Fibroblast of gingiva (primary cell): ENCODE measurements at places on chromosomes 5 and 9.

GRCh38 chr5:113218200-113218599 lies 216.6 kb downstream of the TSSK1B start:
- DNase-seq = no peak

DNA sequence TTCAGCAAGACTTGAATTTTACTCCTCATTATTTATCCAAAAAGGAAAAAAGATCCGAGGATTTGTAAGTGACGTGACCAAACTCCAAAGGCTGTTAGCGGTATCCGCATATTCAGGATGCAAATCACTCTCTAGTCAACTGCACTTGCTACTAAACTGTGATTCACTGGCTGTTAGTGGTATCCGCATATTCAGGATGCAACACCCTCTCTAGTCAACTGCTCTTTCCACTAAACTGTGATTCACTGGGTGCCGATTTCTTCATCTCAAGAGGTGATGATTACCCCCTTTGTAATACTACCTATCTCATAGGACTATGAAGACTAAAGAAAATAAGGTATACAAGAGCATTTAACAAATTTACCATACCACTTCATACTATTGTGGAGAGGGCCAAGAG lies 5.7 kb downstream of the MAPKAP1 start:
- peak; percentile 42 for DNase-seq

GRCh38 chr9:110104261-110104809 lies 103.6 kb downstream of the C9orf152 start:
- no peak for DNase-seq

GRCh38 chr5:133525126-133525525 lies 87.2 kb downstream of the FSTL4 start:
- no peak for DNase-seq

DNA sequence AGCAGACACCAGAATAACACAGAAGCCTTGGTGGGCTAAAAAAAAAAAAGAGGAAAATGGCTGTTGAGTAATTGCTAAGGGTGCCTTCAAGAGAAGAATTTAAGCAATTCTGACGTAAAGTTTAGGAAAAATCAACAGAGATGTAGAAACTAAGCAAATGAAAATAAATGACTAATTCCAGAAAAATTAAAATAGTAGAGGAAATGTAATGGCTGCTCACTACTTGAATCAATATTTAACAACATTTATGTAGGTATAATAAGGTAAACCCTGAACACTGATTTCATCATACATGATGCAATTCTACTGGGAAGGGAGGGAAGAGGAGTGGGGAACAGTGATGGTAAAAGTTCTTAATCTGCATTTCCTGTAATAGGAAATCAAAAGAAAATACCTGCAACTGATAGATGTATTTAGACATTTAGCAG lies 41.4 kb downstream of the PUM3 start:
- peak; percentile 59 for DNase-seq
